ENCODE measurements at places on chromosomes 16 and 17. TPM values are rescaled to one million over a fixed set of nuclear protein-coding genes. Genes with fewer than 3 reads are reported as not detected.

NAGPA gene
- total RNA-seq, result 30.5 TPM

DNA sequence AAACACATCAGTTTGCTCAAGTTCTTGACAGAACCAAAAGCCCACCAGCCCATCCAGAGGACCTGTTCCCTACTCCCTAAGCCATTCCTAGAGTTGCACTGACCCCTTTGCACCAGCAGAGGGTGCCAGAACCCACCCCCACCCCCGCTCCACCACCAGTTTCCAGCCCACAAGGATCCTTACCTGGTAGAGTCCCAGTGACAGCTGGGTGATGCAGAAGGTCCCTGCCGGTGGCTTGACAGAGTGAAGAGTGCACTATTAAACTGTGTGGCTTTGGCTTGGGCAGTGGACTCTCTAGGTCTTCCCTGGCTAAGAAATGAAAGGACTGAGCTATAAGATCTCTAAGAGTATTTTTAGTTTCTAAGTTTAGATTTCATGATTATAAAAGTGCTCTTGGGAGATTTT, 73.3 kb upstream of the MTMR4 start:
- peak; percentile 80 for DNase-seq

GRCh38 chr17:78979780-78980623, at the start of gene LGALS3BP:
TSS of gene LGALS3BP (minus strand) at chr17:78979923. CDS start at chr17:78977191, 2,732 bp downstream.
- peak; percentile 90 for DNase-seq

- peak; percentile 19 for DNase-seq
These were observed 122.7 kb upstream of the ZFHX3 start for GRCh38 chr16:73170612-73171038.

GRCh38 chr16:29736112-29736511, 9.7 kb downstream of the C16orf54 start:
- no peak for DNase-seq

DNA sequence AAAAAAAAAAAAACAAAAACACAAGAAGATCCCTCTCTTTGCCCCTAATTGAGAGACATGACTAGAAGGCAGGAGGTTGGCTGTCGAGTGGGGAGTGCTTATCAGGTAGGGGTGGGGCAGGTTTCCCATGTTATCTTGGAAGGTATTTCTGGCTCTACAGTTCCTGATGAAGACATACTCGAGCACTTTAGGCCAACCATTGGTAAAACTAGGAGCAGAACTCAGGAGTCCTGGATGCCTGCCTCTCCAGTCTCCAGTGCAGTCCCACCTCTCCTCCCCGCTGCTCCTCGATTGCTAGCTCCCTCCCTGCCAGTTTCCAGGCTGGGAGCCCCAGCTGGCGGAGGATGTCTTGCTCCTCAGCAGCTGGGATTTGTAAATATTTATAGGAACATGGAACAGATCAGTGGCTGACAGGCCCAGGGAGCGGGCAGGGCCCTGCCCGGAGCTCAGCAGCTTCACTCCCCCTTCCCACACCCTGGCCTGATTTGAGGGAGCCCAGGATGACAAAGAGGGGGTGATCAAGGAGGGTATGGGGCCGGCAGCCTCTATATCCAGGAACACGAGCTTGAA, 11.4 kb upstream of the C1QL1 start:
- DNase-seq, result no peak

- no peak for DNase-seq
These were observed 834 bp downstream of the CDH8 start for GRCh38 chr16:62035115-62036092.
